CD4-positive, alpha-beta T cell treated with Interleukin-10 for 1 hour (primary cell): ENCODE measurements at places on chromosomes 16 and 17.

DNA sequence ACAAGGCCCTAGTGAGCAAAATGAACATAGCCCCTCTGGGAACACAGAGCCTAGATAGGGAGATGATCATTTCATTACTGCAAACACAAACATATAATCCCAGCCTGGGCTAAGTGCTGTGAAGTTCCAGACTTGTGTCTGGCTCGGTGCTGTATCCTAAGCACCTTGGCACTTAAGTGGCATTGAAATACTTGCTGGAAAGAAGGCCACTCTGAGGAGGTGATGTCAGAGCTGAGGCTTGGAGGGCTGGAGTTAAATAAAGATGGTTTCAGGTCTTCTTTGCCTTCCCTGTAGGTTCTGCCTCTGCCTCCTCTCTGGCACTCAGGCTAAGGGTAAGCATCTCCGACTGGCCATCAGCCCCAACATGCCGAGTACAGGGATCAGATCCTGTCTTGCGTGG lies 2.4 kb upstream of the CACNA1G start:
- DNase-seq: no peak

DNA sequence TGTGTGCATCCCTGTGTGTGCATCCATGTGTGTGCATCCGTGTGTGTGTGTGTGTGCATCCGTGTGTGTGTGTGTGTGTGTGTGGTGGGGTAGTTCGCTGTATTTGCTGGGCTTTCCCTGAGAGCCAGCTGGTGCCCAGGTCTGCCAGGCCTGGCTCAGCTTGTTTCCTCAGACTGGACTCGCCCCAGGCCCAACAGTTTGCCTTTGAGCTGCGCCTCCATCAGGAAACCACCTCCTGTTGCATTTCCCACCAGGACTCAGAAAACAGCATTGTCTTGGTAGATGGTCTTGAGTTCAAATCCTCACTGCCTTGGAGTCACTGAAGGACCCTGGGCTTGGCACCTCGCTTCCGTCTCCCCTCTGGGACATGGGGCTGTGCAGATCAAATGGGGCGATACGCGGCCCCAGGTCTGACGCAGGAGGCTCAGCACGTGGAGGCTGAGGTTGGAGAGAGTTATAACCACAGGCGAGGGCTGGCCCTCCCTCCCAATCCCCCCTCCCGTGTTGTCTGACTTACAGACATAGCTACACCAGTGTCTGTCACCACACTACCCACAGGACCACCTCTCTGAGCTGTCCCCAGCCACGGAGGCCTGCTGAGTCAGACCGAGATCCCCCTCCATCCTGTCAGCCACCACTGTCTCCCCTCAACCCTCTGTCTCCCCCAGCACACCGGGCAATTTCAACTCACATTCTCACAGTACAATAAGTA lies 4.7 kb downstream of the ITGAE start:
- peak; percentile 82 for DNase-seq

GRCh38 chr17:12659500-12659899 lies 6.2 kb upstream of the MYOCD start:
- no peak for DNase-seq

- DNase-seq: no peak
These were observed 70.1 kb upstream of the MPHOSPH6 start for GRCh38 chr16:82240111-82240510.

GRCh38 chr16:51896013-51896412 lies 650.9 kb downstream of the TOX3 start:
- DNase-seq: no peak

DNA sequence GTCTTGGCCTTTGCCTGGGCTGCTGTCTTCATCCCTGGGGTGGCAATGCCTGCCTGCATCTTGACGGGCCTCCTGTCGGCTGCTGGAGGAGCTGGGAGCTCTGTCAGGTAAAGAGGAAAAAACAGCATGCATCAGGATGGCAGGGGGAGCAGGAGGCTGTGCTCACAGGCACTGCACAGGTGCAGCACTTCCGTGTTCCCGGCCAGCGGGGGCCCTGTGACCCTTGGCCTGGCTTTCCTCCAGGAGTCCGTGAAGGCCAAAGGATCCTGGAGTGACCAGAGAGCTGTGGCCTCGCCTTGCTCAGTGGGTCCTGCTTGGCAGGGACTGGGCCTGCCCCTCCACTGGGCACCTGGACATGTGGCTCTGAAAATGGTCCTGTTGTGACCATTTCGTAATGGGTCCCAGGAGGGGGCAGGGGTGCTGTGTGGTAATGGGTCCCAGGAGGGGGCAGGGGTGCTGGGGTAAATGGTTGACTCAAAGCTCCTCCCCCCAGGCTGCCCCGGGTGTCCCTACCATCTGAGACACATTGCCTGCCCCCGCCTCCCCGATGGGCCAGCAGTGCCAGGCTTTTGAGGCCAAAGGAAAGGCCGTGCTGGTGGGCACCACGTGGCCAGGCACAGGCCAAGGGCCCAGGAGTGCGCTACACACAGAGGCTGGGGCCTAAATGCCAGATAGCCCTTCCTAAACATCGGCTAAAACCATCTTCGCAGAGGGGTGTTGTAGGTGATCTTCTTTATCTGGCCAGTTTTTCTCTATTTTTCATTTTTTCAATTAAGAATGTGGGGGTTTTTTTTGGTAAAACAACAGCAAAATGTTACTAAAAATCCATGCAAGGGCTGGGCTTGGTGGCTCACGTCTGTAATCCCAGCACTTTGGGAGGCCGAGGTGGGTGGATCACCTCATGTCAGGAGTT lies 4.0 kb upstream of the FASN start:
- DNase-seq: no peak

- DNase-seq: no peak
These were observed 10.0 kb downstream of the GPT2 start for GRCh38 chr16:46894036-46894672.

DNA sequence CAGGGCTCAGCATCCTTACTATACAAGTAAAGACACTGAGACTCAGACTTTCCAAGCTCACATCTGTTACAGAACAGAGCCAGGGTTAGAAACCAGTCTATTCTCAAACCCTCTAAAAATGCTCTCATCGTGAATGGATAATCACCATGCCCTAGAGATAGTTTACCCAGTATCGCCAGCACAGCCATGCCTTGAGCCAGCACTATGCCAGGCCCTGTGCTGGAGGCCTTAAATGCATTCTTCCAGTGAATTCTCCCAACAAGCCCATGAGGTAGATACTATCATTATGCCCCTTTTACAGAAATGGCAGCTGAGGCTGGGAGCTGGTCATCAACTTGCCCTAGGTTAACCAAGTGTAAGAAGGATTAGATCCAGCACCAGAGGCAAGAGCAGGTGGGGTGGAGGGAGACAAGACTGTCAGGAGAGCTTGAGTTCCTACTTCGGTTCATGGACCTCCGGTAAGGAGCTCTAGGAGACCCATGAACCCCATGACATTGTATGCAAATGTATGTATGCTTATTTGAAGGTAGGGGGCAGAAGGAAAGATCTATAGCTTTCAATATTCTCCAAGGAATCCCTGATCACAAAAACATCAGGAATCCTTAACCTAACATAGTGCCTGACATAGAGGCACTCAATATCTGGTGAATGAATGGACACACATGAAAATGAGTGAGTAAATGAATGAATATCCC lies 5.2 kb downstream of the KRT14 start:
- no peak for DNase-seq

DNA sequence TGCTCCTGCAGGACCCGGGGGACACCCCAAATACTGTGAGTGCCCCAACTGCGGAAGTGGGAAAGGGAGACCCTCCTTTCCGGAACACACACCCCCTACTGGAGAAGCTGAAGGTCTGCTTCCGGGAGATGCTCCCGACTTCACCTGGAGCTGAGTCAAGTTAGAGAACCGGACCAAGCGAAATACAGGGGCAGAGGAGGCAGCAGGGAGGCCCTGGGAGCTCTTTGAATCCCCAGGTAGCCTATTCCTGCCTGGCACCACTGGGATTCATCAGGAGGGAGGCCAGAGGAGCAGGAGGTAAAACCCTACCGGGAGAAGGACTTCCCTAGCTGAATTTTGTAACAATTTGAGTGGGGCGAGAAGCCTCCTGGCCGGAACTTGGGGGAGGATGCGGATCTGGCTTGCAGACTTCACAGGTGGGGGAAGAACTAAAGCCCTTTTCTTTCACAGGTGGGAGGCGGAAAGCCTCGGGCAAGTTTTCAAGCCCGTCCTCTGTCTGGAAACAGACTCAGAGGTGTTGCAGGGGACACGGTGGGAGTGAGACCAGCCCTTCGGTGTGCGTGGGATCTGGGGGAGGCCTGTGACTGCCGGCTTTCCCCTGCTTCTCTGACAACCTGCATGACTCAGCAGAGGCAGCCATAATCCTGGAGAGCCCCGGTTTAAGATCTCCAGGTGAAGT lies 22.4 kb upstream of the TEKT1 start:
- no peak for DNase-seq

- no peak for DNase-seq
These were observed 405.5 kb upstream of the HSBP1 start for GRCh38 chr16:83402160-83402814.

GRCh38 chr16:82252582-82252981 lies 82.6 kb upstream of the MPHOSPH6 start:
- no peak for DNase-seq

- peak; percentile 85 for DNase-seq
These were observed 977 bp upstream of the ZNF778 start for GRCh38 chr16:89216315-89217137.

DNA sequence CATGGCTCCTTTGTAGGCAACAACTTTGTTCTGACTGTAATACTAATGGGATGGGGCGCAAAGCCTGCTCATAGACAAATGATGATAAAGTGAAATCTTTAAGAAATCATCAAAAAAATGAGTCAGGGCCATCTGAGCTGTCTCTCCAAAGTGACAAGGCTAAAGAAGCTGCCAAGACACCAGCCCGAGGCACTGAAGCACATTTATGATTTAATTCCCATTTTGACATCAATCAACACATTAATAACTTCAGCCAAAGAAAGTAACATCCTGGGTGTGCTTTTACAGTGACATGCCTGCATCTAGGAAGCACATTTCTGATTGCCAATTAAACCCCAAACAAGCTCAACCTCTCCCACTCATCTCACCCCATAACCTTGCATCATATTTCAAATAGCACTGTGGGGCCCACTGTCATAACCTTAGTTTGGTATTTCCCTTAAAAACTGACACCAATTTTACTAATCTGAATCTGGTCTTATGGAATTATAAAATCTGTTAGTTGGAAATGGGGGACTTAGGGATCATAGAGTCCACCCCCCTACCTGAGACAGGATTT lies 676.6 kb downstream of the TOX3 start:
- no peak for DNase-seq
